ENCODE measurements at places on chromosomes 12 and 14.
A peak's percentile ranks its signal among the peaks of the same experiment; 100 is the strongest.

- DNase-seq: no peak
Measured at GRCh38 chr12:14284184-14284722, 81.2 kb upstream of the ATF7IP start.

GRCh38 chr14:103401223-103402214 is 16.3 kb downstream of the MARK3 start:
- DNase-seq: peak; percentile 35

- peak; percentile 38 for DNase-seq
Measured at GRCh38 chr14:47917344-47917954, 242.0 kb upstream of the MDGA2 start.

DNA sequence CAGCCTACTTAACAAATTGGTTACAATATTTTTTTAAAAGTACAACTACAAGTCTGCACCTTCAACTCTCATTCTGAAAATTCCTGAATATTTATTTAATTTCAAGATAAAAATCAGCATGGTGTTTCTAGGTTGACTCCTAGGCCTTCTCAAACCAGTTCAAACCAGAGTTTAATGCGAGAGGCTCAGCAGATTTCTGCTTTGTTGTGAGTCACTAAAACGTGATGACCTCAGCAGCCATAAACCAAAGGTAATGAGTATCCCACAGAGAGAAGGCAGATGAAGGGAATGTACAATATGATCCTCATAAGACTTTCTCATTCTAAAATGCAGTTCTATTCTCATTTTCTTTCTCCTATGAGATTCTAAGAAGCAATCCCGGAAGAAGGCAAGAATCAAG is 1.5 kb downstream of the PRDM4 start:
- peak; percentile 77 for DNase-seq

- peak; percentile 70 for DNase-seq
Measured at GRCh38 chr12:47207829-47208248, 128.1 kb upstream of the AMIGO2 start.

- DNase-seq: no peak
Measured at GRCh38 chr14:68193970-68194681, 374.5 kb downstream of the RAD51B start.

- no peak for DNase-seq
Measured at GRCh38 chr12:59734371-59734770, 138.5 kb downstream of the SLC16A7 start.

- peak; percentile 90 for DNase-seq
Measured at GRCh38 chr14:103091041-103091882, 3.3 kb upstream of the EXOC3L4 start.

DNA sequence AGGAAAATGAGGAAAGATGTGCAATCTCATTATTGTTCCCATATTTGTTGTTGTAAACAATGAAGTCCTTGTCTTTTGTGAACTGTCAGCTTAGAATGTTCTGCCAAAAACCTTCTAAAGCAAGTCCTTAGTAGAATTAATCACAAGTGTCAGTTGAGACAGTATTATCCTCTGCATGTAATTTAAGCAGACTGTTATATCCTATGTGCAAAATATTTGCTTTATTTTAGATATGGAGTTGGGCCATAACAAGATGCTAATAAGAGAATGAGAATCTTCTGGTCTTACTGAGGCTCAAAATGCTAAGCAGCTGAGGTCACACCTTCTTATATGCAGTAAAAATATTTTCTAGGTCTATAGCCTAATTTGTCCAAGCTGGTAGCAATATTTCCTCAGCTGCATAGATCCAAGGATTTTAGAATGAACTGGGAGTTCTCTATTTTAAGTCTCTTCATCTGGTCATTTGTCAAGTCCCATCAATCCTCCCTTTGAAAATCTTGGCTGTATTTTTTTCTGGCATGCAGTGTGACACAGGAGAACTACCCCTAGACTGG is 222.3 kb upstream of the NAV3 start:
- DNase-seq: no peak

GRCh38 chr12:47747126-47747525 is 11.6 kb downstream of the RAPGEF3 start:
- no peak for DNase-seq

- no peak for DNase-seq
Measured at GRCh38 chr14:102646615-102647014, 54.2 kb downstream of the RCOR1 start.

DNA sequence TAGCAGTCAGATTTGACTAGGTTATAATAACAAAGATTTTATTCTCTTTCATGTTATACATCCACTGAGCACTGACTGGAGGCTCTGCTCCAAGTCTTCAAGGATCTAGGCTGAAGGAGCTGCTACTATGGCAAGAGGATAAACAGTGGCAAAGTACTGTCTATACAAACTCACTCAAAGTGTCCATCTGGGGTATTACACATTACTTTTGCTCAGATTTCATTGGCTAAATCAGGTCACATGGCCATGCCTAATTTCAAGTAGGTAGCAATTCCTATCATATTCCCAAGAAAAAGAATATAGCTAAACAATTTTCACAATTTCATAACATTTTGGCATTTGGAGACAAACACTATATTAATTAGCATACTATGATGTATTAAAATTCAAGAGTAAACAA is 40.9 kb downstream of the CDK17 start:
- peak; percentile 20 for DNase-seq

DNA sequence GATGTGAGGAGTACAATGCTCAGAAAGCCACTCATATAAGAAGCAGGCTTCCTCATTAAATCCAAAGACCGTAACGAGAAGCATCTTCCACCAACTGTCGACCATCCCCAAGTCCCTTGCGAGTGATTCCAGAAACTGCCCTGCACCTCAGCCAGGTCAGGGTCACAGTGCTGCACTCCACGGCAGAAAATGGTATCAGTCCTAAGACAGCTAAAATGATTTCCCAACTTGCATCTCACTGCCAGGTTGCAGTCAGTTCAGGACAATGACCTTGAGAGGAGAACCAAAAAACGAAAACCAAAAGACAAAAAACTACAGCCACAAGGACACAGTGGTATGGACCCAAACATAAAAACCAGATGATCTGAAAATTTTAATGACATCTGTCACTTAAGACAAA is 20.6 kb downstream of the SBNO1 start:
- no peak for DNase-seq

- DNase-seq: no peak
Measured at GRCh38 chr14:89188492-89188891, 228.5 kb downstream of the FOXN3 start.

GRCh38 chr12:27695556-27696292 is 523 bp upstream of the REP15 start:
- DNase-seq: no peak

DNA sequence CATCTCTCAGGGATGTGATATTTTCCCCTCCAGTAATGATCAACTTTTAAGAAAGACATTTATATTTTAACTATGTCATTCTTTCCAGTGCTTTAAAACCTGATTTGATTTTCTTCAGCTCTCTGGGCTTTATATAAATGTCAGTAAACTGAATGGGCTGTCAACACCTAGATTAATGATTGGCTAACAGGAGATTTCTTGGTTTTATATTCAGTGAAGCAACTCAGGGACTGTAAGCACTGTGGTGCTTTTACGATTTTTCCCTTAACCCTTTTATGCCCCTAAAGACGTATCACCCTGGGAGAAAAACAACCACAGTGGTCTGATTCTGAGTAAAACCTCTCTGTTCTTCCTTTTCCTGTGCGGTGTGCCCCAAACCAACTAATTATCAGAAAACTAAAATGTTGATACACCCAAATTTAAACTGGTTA is 38.0 kb downstream of the PTGER2 start:
- DNase-seq: no peak

GRCh38 chr14:49977126-49977841 is 84.4 kb downstream of the ARF6 start:
- peak; percentile 61 for DNase-seq

GRCh38 chr12:131223791-131224225 is 270.1 kb downstream of the ADGRD1 start:
- DNase-seq: no peak

DNA sequence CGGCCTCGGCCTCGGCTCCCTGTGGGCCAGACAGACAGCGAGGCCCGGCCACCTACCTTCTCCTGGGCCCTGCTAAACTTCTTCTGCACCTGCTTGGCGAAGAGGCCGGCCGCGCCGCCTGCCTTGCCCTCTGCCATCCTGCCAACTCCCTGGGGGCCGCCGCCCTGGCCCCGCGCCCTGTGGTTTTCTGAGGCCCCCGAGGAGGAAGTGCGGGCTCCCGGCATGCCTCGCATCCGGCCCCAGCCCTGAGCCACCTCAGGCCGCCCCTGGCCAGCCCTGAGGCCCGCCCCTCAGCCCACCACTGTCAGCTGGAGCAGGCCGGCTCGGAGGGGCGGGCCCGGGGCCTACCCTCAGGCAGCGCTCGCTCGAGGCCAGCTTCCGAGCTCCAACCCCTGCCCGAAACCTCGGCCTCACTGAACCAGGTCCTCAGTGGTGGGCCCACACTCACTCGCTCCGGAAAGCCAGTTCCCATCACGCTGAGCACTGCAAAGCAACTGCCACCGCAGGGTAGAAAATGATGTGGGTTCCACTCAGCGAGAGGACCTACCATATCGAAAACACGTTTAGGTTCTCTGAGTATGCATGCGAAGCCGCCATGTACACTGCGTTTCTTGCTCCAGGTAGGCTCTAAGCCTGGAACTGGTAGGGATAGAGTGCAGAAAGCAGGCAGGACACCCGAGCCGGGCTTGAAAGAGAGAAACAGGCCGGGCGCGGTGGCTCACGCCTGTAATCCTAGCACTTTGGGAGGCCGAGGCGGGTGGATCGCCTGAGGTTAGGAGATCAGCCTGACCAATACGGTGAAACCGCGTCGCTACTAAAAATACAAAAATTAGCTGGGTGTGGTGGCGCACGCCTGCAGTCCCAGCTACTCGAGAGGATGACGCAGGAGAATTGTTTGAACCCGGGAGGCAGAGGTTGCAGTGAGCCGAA is at the start of gene BIN2:
Gene BIN2 (minus strand): TSS at position 209 of the 930 bp plus-strand sequence. CDS start 72 bp downstream, at position 137.
- peak; percentile 98 for DNase-seq

- no peak for DNase-seq
Measured at GRCh38 chr12:774051-774614, 21.8 kb downstream of the WNK1 start.

- no peak for DNase-seq
Measured at GRCh38 chr12:32163596-32163995, 56.9 kb downstream of the BICD1 start.

DNA sequence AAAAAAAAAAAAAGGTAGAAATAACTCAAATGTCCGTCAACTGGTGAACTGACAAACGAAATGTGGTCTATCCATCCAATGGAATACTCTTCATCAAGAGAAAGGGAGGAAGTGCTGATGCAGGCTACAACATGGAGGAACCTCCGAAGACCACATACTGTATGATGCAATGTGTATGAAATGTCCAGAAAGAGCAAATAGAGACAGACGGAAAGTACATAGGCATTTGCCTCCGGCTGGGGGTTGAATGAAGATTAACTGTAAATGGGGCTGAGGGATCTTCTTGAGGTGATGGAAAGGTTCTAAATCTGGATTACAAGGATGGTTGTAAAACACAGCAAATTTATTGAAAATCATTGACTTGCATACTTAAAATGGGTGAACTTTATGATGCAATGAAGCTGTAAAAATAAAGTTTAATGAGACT is 35.4 kb downstream of the DLK1 start:
- peak; percentile 65 for DNase-seq

GRCh38 chr12:76032043-76032981 is 736 bp upstream of the PHLDA1 start:
- DNase-seq: peak; percentile 82
